ENCODE measurements at places on chromosomes 12 and 14. TPM values are rescaled to one million over a fixed set of nuclear protein-coding genes. Genes with fewer than 3 reads are reported as not detected.

TPH2 gene
- not detected for total RNA-seq

KCNJ8 gene
- total RNA-seq: 30.3 TPM

TMEM106C gene
- total RNA-seq: 89.8 TPM

CMA1 gene
- total RNA-seq: 3.2 TPM

WSB2 gene
- total RNA-seq: 61.3 TPM

SIX4 gene
- 9.9 TPM for total RNA-seq

GRCh38 chr12:113465808-113466453, 5.7 kb downstream of the LHX5 start:
- no peak for DNase-seq

GRCh38 chr12:59322473-59322872, 273.4 kb upstream of the SLC16A7 start:
- no peak for DNase-seq

DNA sequence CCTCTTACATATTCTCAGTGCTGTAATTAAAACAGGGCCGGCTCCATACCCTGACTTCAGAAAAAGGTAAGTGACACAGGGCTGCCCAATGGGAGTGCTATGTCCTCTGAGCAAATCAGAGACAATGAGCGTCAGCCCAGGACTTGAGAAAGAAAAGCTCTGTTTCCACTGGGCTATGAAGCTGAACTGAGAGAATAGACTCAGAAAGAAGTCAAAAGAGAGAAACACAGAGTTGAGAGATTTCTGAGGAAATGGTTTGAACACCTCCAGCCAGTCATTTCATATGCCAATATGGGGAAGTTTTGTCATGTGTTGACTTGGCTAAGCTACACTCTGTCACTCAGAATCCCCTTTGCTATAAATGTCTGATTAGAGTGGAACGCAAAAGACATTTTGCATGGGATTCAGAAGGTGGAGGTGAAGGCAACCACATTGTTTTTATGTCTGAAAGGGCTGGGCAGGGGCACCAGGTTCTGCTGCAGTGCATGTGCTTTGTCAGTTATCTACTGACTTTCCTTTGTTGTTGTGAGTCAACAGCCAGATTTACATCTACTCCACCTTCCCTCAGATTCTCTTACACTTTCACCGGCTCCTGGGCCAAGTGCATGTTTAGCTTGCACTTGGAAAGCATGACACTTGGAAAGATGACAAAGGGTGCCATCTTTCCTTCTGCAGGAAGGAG, 313.3 kb downstream of the DUSP6 start:
- DNase-seq: no peak

- DNase-seq: no peak
Observed at GRCh38 chr14:90332271-90332584, 487 bp upstream of the NRDE2 start.

DNA sequence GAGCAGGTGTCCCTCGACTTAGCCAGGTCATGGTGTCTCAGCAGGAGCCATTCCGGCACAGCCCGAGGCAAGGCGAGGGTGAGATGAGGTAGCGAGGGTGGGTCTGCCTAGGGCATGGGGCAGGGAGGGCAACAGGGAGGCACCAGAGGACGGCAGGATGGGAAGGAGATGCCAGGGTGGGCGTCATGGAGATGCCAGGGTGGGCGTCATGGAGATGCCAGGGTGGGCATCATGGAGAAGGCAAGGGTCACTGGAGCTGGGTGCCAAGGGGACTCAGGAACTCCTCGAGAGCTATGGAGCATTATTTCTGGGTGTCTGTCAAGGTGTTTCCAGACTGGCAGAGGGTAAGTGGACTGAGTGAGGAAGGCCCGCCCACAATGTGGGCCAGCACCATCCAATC, 7.4 kb downstream of the DEGS2 start:
- no peak for DNase-seq

- DNase-seq: no peak
Observed at GRCh38 chr12:8779281-8779680, 43.1 kb upstream of the A2ML1 start.

GRCh38 chr12:2479851-2480535, 314.8 kb upstream of the FKBP4 start:
- no peak for DNase-seq

DNA sequence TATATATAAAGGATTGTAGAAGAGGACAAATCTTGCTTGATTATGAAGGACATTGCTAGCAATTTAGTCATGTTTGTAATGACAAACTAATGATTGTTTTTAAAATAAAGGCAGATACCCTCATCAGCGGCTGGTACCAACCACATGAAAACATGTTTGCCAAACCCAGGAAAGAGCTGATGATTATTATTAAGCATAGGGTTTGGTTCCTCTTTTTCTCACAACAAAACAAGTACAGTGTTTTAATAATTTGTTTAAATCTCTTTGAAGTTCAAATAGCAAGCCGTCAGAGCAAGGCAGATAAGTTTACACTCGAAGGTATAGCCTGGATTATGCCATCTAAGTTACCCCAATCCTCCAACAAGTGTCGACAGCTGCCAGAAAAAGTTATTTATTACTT, 5.3 kb upstream of the SINHCAF start:
- DNase-seq: no peak

DNA sequence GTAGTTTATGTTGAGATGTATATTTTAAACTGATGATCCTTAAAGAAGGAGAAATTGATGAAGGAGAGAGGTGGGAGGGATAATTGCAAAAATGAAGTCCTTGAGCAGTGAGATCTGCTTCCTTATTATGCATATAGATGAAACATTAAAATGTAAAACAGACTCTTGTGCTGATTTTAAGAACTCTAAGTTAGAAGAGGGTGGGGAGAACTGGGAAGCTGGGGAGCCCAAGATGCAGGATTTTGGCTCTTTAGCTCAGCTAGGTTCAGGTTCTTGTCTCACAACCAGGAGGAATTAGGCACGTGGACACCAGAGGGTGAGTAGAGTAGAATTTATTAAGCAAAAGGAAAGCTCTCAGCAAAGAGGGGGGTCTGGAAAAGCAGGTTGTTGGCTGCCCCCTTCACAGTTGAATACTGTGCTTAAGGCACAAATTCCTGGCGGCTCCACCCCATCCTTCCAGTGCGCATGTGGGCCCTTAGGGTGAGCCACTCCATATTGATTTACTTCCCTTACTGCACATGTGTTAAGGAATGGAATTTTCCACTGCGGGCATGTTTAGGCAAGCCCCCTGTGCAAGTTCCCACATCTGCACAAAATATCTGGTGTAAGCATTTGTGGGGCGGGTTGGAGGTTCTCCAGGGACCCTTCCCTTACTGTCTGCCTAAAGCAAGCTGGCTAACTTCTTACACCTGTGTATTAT, 141.9 kb downstream of the BICD1 start:
- no peak for DNase-seq

- no peak for DNase-seq
Observed at GRCh38 chr14:64191756-64192155, 102.4 kb downstream of the ESR2 start.

DNA sequence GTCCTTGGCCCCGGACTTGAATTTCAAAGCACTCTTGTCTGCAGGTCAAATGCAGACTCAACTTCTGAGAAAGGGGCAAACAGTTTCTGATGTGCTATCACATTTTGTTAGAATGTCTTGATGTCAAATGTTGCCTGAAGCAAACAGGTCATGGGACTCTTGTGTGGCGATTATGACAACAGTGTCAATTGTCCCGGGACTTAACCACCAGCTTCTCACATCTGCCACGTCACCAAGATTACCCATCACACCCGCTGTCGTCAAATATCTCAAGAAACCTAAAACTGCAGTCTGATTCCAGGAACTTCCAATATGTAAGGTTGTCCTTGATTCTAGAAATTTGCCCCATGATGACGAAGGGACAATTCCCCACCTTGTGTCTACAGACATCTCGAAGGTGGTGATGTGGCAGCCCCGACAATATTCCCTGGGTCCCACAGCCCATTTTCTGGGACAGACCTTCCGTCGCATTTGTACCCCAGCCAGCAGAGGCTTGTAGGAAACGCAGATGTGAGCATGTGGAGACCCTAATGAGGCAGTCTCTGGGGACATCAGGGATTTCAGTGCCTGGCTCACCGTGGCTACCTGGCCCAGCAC, 21.3 kb downstream of the LRTM2 start:
- no peak for DNase-seq
